ENCODE measurements at places on chromosomes 7 and 10.

DNA sequence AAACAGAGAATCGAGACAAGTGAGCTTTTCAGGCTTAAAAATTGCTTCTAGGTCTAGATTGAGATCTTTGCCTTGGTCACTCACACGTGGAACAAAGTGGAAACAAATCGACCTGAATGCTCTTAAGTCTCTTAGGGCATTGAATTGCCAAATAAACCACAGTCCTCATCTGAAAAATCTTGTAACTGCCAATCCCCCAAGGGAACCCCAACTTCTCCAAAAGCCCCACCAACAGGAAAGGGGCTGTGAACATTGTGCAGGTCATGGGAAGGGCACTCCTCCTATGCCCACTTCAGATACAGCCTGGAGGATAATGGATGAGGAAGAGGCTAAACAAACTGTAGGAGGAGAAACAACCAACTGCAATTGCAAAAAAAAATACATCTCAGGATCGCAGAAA, 91.3 kb downstream of the DGKI start:
- no peak for DNase-seq

DNA sequence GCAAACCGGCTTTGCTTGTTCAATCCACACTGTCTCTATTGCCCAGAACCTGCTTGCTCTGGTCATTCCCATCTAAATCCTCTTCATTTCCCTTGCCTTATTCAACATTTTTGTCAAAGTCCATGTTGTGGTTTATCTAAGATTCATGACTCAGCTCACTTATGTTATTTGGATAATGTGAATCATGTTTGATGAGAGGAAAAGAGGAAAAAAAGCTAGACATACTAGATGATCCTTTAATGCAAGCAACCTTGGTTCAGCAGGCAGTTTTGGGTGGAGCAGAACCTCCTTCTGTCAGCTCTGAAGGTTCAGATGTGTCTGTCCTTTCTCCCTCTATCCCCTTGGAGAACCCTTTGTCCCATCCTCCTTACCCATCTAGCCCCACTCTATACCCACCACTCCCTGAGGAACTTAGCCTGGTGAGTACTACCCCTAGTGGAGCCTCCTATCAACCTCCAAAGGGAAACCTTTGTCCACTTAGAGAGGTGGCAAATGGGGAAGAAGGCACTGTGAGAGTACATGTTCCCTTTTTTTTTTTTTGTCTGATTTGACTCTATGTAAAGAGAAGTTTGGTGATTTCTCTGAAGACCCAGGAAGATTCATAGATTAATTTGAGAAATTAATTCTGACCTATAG, 2.1 kb upstream of the SAMD9L start:
- no peak for DNase-seq

DNA sequence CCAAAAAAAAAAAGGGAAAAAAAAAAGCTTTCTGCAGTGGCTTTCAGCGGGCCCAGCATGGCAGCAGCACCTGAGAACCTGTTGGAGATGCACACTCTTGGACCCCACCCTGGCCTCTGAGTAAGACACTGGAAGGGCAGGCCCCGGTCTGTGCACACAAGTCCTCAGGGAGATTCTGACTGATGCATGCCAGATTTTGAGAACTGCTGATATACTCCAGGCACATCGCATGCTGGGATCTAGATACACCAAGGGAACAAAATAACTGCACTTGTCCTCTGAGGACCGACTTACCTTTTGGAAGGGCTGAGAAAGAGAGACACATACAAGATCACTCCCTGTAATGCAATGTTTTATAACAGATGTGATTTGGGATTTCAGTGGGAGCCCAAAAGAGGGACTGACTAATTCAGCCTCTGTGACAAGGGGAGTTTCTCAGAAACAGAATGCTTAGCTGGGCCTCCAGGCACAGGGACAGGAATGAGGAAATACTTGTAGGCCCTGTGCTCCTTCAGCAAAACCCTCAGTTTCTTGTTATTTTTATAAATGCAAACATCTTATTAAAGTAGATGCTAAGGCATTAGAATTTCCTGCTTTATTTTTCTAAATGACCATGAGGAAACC, 8.2 kb downstream of the EGFR start:
- no peak for DNase-seq

DNA sequence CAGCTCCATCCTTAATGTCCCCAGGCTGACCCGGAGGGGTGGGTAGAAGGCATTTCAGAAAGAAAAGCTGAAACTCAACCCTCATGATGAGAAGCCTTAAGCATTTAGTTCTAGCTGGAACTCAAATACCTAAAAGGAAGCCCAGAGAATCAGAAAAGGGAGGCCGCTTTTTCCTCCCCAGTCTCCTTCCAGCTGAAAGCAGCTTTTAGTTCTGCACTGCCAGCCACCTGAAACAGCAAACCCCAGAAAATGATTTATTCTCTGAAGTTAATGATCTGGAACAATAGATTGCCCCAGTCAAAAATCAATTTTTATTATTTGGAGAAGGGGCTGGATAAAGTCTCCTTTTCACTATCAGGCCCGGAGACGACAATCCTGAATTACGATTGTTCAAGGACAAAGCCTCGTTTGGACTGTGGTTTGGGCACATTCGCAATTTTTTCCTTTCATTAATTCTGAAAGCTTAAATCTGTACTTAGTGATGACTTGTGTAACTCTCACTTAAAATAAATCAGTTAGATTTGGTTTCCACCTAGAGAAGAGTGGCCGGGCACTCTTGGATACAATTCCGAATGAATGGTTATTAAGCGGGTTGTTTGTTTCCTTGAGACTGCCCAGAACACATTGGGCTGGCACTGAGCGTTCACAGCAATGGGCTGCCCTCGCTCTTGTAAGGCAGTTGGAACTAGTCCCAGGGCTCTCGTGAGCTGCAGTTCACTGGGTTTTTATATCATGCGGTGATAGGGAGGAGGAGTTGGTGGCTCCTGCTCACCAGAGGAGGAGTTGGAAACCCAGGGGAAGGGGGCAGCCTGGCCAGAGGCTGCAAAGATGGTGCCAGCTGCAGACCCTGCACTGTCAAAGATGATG, 262.2 kb downstream of the CCSER2 start:
- DNase-seq: peak; percentile 3

DNA sequence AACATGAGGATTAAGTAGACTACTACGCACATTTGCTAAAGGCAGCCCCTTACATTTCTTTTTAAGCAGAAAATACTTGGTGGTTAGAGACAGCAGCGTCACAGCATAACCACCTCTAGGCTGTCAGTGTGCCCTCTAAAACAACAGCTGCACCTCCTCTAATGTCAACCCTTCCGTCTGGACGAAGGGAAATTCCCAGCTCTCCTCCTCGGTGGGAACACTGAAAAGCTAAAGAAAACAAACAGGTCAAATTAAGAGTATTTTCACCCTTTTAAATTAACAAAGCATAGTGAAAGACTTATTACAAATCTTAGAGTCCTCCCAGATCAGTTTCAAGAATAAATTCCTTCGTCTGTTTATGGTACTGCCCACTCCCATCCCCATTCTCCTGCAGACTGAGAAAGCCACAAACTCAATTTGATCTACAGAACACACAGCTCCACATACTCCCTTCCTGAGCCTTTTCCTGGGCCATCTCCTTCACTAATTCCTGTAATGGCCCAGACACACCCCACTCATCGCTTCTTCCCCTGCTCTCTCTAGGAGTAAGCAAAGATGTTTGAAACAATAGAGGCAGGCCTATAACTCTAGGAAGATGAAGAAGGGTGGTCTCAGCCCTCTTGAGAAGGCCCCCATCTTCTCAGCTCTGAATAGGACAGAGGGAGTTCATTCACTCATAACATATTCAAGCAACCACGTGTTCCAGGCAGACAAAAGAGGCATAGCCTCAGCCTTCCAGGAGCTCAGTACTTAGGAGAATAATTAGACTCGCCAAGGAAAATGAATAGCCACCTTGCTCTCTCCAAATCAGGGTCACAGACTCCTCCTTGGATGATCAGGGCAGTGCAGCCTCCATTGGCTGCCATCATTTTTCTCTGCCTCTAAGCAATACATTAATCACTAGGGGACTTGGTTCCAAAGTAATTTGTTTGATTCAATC, 47.5 kb upstream of the HNRNPH3 start:
- DNase-seq: no peak

DNA sequence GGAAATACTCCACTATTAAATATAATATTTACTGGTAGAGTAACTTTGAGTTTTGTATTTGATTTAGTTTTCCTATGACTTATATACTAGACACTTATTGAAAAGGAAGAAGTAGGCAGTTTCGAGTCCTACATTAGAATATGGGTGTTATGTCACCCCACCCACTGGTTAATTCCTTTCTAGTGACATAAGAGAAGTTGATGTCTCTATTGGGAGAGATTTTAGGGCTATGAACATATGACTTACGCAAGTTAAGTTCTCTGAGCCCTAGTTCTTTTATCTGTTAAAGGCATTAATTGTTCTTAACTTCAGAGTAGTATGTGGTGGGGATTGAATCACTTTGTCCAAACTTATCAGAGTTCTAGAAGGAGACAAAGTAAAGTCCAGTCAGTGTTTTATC, 30.5 kb downstream of the CPED1 start:
- DNase-seq: no peak

GRCh38 chr7:84136809-84137208, 57.8 kb downstream of the SEMA3A start:
- DNase-seq: no peak

DNA sequence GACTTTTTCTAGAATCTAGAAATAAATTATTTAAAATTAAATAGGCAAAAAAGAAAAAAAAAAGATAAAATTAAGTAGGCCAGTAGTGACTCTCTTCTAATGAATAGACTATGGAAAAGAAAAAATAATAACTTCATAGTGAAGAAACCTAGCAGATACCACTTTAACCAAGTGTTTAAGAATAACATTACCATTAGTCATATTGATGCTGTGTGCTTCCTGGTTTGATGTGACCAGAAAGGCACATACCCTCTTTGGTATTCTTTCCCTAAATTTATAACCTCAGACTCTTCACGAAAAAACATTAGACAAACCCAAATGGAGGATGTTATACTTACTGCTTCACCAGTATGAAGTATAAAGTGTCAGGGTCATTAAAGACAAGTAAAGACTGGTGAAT, 42.6 kb downstream of the KIF20B start:
- DNase-seq: no peak

GRCh38 chr10:125538947-125539731, 143.8 kb downstream of the TEX36 start:
- no peak for DNase-seq

DNA sequence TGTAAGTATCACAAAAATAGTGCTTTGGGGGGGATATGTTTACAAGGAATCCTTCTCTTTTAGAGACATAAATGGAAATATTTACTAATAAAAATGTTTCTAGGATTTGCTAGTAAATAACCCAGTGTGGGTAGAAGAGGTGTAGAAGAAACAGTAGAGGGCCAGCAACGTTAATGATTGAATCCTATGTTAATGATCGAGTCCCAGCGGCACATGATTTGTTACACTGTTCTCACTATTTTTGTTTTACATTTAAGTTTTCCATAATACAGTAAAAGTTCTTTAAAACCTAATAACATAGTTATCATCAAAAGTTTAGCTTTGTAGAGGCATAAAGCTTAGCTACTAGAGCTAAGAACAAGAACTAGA, 66.0 kb downstream of the UBE2H start:
- no peak for DNase-seq

GRCh38 chr10:102245082-102245931, at the start of gene GBF1:
TSS of gene GBF1 (plus strand) at chr10:102245532. CDS start at chr10:102258939, 13,407 bp downstream.
- peak; percentile 92 for DNase-seq

GRCh38 chr7:130415006-130415405, 25.8 kb downstream of the CEP41 start:
- DNase-seq: no peak

DNA sequence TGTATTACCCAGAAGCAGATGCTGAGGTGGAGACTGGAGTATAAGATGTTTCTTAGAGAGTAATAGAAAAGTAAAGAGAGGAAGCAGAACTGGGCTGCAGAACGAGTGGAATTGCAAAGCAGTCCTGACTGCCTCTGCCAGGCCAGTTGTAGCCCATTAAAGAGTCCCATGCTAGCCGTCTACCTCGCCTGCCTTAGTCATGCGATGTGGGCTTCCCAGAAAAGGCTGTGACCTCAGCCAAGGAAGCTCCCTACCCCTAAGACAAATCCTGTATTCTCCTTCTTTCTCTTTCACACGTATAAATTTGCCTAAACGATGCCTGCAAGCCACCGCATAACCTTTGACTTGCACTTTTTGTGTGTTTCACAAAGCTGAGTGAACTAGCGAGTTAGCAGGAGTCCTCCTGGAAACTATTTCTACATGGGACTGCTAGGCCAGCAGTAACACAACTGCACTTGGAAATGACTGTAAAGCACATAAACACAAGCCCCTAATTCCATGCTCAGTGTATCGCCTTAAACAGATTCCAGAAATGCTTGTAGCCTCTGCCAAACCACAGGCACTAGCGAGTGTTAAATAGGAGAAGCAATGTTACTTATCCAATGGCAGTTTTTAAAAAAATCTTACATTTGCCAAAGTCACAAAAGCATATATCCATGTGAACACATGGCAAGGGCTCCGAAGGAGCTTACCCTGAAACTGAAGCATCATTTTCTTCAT, 47.4 kb upstream of the GNAI1 start:
- no peak for DNase-seq

- no peak for DNase-seq
Observed at GRCh38 chr7:134899729-134900128, 86.6 kb upstream of the AGBL3 start.

GRCh38 chr10:119333146-119333792, 125.9 kb downstream of the GRK5 start:
- DNase-seq: peak; percentile 70

DNA sequence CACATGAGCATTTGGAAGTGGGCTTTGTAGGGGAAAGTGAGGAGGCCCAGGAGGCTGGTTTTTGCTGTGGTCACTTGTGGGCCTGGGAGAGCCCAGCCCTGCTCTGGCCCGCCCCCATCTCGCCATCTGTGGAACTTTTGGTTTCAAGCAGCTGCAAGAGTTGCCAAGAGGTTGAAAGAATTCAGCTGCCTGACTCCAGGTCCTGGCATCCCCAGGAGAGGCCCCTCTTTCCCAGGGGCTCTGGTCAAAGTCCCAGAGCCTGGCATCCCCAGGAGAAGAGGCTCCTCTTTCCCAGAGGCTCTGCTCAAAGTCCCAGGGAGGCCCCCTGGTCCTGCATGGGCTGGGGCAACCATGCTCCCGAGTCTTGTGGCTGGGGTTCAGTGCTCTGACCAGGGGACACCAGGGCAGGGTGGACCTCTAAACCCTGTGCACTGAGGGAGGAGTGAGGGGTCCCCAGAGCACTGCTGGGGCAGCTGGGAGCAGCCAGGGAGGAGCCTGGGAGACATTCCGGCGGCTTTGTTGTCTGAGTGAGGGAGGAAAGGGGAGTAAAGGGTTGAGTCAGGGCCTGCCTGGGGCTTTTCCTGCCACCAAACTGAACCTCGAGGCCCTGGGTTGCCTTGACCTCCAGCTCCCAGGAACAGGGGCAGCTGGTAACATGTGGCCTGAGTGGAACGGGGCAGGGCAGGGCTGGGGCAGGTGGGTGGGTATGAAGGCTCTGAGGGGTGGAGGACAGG, 27.7 kb upstream of the CSGALNACT2 start:
- DNase-seq: no peak

DNA sequence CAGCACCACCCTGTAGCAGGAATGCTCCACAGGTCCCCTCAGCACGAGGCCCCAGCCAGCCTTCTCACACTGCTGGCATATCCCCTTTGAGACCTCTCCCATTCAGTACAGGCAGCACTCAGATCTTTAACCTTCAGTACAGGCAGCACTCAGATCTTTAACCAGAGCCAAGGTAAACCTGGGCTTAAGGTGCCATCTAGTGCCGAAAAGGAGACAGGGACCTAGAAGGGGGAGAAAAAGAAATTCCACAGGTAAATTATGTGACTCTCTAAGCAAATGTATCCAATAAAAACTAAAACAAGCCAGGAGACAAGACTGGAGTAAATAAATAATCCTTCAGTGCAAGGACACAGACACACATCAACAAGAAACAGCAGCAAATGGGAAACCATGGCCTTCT, 358.6 kb downstream of the PTPRN2 start:
- DNase-seq: no peak

GRCh38 chr10:10792681-10793080, 225.0 kb upstream of the CELF2 start:
- no peak for DNase-seq
